ENCODE measurements at places on chromosomes 12 and 14.

- DNase-seq: peak; percentile 65
Observed at GRCh38 chr14:92456215-92457015, 57.2 kb upstream of the RIN3 start.

GRCh38 chr12:25695574-25695973 lies 142.5 kb upstream of the LMNTD1 start:
- DNase-seq: no peak

DNA sequence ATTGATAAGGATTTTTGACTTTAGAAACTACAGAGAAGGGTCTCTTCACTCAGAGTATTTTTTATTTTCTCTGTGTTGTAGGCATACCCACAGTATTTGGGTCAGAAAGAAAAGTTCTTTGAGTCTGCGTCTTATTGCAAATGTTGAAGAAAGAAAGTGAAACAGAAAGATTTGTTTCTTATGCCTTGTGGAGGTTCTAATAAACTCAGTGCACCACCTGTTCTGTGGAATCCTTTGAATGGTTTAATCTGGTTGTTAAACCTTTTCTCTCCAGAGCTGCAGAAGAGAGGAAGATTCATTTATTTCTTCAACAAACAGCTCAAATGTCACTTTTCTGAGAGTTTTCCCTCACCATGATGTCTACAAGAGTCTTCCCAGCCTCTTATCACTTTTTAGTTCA lies 146.6 kb upstream of the PLEKHG7 start:
- no peak for DNase-seq

- peak; percentile 67 for DNase-seq
Observed at GRCh38 chr14:50064993-50065392, 51.4 kb downstream of the VCPKMT start.

DNA sequence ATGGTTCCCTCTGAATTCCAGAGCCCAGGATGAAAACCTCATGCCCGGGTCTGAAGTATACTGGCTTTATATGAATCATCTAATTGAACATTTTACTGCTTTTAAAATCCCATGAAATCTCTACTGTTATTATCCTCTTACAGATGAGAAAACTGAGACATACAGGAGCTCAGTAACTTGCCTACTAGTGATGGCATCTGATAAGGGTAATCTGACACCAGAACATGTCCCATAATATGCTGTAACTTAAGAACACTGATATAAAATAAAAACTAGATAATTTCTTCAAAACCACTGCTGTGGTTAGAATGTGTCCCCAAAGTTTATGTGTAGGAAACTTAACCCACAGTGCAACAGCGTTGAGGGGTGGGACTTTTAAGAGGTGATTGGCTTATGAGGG lies 219.6 kb upstream of the TMTC1 start:
- DNase-seq: no peak

DNA sequence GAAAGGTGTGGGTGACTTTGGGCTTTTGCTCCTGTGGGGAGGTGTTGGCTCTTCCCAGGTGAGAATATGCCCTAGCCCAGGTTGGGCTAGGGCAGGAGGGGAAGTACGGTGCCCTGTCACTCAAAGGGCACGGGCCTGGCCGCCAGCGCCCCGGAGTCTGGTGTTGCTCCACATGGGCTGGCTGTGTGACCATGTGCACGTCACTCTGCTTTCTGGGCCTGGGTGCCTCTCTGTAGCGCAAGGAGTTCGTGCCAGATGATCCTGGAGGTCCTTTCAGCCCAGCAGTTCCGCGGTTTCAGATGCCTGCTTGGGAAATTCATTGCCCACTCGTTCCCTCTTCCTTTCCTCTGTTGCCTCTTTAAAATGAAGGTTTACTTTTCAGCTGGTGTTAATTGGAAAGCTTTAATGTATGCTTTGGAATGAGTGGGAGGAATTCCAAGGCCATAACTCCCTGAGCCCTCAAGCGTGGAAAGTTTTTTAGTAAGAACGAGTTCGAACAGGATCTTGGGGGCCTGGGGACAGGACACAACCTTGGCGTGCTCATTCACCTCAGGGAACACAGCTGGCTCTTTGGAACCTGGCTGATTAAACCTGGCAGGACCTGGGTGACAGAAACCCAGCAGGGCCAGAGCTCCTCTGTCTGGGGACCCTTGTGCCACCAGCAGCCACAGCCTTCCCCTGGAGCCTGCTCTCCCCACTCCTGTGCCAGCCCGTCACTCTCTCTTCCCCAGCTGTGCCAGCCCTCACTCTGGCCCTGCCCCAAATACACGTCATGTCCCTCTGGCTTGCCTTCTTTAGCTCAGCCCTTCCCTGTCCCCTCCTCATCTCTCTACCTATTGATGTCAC lies 42.8 kb downstream of the TSPAN9 start:
- DNase-seq: no peak

DNA sequence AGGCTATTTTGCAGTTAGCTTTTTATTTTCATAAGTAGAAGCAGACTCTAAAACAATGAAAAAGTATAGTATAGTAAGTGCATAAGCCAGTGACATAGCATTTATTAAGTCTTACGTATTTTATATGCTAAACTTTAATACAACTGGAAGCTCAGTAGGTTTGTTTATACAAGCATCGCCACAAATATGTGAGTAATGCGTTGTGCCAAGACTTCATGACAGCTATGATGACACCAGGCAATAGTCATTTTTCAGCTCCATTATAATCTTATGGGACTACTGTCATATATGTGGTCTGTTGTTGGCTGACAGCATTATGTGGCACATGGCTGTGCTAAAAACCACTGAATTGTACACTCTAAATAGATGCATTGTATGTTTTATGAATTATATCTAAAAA lies 40.3 kb downstream of the SLC38A2 start:
- DNase-seq: peak; percentile 65

DNA sequence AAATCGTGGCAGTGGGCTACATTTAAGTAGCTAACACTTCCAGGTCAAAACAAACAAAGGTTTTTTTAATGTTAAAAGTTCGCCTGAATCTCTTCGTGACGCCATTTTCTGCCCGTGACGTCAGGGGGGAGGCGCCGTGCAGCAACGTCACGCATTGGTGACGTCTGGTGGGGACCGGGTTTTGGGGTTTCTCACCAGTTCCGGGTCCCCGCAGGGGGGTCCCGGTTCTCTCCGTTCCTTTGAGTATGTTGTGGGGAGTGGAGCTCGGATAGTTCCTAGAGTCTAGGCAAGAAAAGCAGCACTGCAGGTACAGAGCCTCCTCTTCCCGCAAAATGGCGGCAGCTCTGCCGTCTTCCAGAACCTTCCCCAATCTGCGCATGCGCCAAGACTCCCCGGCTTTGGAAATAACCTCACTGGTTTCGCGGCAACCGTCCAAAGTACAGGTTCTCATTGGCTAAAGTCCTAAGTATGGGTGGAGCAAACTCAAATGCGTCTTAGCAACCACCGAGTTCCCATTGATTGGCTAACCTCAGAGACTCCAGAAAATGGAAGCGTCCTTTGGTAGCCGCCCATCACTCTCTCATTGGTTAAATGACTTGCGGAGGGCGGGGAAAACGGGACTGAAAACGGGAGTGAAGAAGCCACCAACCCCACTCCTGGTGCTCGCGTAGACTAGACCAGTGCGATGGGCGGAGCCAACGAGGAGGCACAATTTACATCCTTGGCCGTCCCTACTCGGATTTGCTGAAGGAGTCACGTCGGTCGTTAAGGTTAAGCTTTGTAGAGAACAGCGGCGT lies at the start of gene RBM23:
Gene RBM23, minus strand, starts transcription at position 346 of the 797 bp plus-strand sequence.
- DNase-seq: peak; percentile 99

DNA sequence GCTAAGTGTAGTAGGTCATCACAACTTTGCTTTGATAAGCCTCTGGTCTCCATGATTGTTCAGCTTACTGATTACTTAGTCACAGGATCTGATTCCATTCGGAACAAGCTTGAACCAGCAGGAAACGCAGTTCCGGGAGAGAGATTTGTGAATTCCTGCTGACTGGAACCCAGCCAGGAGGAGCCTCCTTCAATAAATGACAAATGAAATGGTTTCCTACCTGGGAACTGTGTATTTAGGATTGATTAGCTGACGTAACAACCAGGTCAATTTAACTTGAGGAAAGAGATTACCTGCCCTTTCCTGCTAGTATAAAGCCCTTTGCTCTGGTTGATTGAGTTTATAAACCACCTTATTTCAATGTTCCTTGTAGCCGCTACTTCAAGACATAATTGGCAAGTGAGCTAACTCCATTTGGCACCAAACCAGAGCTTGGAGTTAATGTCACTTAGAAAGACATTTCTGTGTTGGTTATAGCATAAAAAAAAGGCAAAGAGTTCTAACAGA lies 35.1 kb upstream of the KCNH3 start:
- no peak for DNase-seq

- DNase-seq: no peak
Observed at GRCh38 chr12:43980627-43981191, 144.8 kb downstream of the TMEM117 start.

DNA sequence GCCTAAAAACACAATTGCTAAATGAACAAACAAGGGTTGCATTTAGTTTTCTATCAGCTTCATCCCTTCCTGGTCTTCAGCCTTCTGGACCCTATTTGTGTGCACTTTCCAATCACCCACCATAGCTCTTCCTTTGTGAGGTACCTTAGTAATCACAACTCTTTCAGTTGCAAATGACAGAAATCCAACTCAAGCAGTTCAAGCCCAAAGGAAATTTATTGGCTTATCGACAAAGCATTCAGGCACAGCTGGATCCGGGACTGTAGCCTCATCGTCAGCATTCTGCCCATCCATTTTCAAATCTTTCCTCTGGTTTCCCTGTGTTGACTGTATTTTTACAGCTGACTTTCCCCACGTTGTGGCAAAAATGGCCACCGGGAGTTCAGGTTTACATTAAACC lies 148.6 kb upstream of the VASH1 start:
- no peak for DNase-seq

DNA sequence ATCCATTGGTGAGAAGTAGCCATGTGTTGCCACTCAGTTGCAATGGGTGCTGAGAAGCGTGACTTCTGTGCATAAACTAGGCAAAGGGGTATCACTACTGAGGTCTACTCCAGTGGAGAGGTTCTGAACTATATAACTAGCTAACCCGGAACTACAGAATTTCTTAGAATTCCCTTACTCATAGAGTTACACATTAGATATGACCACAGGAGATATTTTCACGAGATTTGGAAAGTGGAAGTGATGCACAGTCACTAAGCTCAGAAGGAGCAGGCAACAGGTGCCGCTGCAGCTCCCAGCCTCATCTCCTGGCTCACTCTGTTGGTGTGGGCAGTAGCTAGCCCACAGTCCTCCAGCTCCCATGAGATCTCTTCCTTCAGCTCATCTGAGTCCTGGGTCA lies 136.6 kb downstream of the SSPN start:
- DNase-seq: no peak

DNA sequence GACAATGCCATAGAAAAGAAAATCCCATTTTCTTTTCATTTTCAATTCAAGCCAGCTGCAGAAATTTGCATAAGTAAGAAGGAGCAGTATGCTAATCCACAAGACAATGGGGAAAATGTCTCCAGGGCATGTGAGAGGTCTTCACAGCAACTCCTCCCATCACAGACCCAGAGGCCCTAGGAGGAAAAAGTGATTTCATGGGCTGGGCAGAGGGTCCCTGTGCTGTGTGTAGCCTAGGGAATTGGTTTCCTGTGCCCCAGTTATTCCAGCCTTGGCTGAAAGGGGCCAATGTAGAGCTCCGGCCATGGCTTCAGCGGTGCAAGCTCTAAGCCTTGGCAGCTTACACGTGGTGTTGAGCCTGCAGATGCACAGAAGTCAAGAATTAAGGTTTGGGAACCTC lies 211.4 kb downstream of the CCDC59 start:
- DNase-seq: no peak

DNA sequence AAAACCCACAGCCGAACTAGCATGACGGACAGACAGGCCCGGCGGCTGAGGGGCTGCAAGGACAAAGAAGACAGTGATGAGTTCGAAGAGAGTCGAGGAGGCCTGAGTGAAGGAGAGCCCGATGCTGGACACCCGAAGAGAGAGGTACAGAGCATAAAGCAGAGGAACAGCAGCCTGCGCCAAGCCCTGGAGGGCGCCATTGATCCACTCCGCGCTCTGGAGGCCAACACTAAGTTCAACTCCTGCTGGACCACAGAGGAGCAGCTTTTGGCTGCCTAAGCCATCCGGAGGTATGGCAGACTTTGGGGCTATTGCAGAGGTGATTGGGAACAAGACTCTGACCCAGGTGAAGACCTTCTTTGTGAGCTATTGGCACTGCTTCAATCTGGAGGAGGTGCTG lies 7.8 kb upstream of the PLXNC1 start:
- DNase-seq: peak; percentile 10

DNA sequence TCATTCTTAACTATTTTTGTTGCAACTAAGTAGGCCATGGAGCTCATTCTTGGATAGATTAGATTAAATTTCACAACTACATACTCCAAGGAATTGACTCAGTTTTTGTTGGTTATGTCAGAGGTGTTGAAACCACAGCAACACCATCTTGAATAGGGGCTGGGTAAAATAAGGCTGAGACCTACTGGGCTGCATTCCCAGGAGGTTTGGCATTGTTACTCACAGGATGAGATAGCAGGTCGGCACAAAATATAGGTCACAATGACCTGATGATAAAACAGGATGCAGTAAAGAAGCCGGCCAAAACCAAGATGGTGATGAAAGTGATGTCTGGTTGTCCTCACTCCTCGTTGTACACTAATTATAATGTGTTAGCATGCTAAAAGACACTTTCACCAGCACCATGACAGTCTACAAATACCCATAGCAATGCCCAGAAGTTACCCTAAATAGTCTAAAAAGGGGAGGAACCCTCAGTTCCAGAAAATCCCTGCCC lies 20.9 kb downstream of the DMAC2L start:
- no peak for DNase-seq

GRCh38 chr14:52043690-52044089 lies 25.2 kb downstream of the NID2 start:
- DNase-seq: peak; percentile 30

- DNase-seq: no peak
Observed at GRCh38 chr12:39440781-39441180, 2.1 kb downstream of the KIF21A start.

GRCh38 chr12:76921891-76922664 lies 43.3 kb upstream of the CSRP2 start:
- no peak for DNase-seq

DNA sequence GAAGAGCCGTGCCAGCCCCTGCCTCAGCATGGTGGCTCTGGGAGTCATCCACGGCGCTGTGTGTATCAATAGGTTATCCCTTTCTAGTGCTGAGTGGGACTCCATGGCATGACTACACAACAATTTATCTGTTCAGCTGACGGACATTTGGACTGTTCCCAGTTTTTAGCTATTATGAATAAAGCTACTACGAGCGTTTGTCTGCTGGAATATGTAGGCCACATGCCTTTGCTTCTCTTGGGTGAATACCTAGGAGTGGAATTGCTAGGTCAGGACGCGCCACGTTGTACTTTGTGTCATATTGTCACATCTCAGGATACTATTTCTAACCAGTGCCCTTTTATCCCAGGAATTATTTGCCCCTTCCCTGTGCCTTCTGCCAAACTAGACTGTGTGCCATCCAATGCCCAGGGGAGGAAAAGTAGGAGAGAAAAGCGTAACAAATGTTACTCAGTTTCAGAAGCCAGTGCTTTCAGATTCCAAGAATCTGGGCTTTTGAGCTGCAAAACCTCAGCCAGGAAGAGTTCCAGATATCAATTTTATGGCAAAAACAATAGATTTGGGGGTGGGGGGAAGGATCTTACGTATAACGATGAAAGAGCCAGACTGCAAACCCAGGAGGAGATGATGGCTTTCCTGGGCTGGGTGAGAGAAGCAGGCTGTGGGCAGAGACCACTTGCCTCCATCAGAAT lies 62.5 kb upstream of the NCOR2 start:
- DNase-seq: no peak

GRCh38 chr14:102652194-102652593 lies 59.7 kb downstream of the RCOR1 start:
- DNase-seq: no peak

- DNase-seq: no peak
Observed at GRCh38 chr12:31482816-31483215, 108.1 kb downstream of the DENND5B start.
